ENCODE measurements at places on chromosomes 4 and X.

DNA sequence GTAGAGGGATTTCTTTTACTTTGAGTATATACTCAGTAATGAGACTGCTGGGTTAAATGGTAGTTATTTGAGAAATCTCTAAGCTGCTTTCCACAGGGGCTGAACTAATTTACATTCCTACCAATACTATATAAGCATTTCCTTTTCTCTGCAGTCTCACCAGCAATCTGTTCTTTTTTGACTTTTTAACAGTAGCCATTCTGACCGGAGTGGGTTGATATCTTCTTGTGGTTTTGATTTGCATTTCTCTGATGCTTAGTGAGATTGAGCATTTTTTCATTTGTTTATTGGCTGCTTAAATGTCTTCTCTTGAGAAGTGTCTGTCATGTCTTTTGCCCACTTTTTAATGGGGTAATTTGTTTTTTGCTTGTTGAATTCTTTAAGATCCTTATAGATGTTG lies 43.3 kb downstream of the SPCS3 start:
- no peak for DNase-seq

GRCh38 chr4:25614807-25615206 lies 40.8 kb upstream of the SLC34A2 start:
- no peak for DNase-seq

- DNase-seq: no peak
These were observed 62.8 kb downstream of the SMIM20 start for GRCh38 chr4:25976780-25977179.

GRCh38 chr4:11647433-11647832 lies 218.7 kb upstream of the HS3ST1 start:
- no peak for DNase-seq

DNA sequence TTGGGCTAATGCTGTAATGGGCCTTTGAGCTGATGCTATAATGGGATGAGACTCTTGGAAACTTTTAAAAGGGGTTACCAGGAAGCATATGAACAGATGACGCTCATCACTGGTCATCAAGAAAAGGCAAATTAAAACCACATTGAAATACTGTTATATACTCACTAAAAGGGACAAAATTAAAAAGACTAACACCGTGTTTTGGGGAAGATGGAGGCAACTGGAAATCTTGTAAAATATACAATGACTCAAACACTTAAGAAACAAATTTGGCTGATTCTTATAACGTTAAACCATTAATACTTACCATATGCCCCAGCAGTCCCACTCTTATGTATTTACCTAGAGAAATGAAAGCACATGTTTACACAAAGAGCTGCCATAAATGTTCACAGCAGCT lies 207.2 kb upstream of the GPRIN3 start:
- DNase-seq: no peak

GRCh38 chr4:119946359-119946758 lies 120.3 kb downstream of the MAD2L1 start:
- DNase-seq: no peak

- DNase-seq: no peak
These were observed 64.4 kb downstream of the DLG3 start for GRCh38 chrX:70509078-70509477.

DNA sequence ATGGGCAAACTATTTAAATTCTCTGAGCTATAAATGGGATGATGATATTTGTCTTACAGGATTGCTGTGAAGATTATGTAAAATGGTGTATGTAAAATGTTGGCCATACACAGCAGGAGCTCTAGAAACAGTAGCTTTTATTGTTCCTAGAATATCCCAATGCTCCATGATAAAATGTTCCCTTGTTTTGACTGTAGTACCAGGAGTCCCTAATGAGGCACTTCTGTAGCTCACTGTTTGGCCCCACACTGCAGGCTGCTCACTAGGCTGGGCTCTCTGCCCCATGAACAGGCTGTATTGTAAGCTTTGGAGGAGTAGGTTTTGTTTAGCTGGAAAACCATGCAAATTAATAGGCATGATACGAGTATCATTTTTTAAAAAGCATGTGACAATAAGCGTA lies 3.3 kb upstream of the FGA start:
- DNase-seq: no peak

- no peak for DNase-seq
These were observed 1.8 kb downstream of the RGS12 start for GRCh38 chr4:3294401-3295241.

GRCh38 chr4:129429581-129430320 lies 333.8 kb downstream of the C4orf33 start:
- no peak for DNase-seq

- DNase-seq: no peak
These were observed 41.5 kb downstream of the ANK2 start for GRCh38 chr4:113090954-113091353.

- no peak for DNase-seq
These were observed 38.7 kb downstream of the MID1IP1 start for GRCh38 chrX:38839944-38840343.

DNA sequence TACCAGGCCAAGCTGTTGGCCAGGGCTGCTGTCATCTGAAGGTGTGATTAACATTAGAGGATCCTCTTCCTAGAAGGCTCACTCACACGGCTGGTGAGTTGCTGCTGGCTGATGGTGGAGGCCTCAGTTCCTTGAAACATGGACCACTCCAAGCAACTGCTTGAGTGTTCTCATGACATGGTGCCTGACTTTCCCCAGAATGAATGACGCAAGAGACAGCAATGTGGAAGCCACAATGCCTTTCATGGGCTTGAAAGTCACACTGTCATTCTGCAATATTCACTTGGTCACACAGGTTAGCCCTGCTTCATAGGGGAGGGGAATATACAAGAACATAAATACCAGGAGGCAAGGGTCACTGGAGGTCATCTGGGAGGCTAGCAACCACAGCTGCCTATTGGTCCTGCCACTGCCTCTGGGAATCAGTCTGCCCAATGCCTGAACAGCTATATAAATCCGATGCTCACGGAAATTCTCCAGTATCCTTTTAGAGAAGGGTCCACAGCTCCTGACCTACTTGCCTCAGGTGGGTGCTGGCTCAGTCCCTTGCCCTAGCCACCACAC lies 97.1 kb upstream of the MAML3 start:
- DNase-seq: no peak

- DNase-seq: no peak
These were observed 8.5 kb upstream of the NFKB1 start for GRCh38 chr4:102492531-102493241.

GRCh38 chrX:50697691-50698090 lies 116.3 kb downstream of the SHROOM4 start:
- DNase-seq: no peak

- peak; percentile 19 for DNase-seq
These were observed 746 bp downstream of the REST start for GRCh38 chr4:56908206-56909085.

GRCh38 chrX:68714856-68715255 lies 67.4 kb downstream of the STARD8 start:
- DNase-seq: no peak

DNA sequence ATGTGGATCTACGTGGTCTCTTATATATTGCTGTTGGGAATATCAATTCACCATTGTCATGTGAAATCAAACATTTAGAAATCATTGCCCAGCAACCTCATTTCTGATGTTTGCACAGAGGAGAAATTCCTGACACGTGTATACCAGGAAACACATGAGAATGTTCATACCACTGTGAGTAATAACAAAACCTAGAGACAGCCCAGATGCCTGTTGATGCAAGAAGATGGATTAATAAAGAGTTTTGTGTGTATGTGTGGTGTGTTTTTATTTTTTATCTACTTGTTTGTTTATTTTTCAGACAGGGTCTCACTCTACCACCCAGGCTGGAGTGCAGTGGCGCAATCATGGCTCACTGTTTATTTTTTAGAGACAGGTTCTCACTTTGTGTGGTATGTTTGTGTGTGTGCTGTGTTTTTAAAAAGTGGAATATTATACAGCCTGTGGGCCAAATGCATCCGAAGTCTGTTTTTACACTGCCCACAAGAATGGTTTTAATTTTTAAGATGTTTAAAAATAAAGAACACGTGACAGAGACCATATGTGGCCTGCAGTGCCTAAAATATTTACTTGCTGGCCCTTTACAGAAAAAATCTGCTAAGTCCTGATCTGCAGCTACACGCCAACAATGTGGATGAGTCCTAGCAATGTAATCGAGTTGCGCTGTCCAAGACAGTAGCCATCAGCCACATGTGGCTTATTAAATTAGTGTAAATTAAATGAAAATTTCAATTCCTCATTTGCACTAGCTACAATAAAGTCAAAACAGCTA lies 39.2 kb downstream of the TXLNG start:
- no peak for DNase-seq

DNA sequence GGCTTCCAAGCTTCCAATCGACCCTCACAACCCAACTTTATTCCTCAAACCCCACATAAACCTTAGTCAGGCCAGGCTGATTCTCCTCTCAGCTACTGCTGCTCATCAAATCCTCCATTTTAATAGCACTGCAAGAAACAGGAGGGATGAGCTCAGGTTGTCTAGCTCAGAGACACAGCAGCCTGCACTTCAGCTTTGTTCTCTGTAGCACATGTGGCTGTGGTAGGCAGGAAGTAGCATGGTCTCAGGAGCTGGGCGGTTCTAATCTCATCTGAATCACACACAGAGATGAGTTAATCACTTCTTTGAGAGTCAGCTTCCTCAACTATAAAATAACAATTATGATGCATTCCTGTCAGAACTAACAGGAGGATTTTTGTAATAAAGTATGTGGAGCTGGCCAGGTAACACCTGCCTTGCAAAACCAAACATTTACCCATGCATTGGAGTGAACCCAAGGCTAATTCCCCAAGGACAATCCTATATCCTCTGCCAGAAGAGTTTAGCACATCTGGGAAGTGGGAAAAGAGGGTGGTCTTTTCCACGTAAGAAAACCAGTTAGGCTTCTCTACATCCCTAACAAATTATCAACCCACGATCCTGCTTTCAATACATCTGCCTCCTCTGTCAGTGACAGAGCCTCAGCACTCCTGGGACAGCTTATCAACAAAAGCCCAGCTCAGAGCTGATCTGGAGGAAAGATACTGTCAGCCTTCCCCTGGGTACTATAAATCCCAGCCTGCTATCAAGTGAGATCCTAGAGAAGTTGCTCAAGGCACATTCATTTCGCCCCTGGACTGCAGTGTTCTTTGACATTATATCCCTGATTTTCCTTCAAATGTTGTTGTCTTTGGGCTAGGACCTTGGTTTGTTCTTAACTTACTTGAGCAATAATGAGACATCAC lies 32.8 kb downstream of the ELOVL6 start:
- no peak for DNase-seq

- DNase-seq: no peak
These were observed 47.8 kb downstream of the NIPAL1 start for GRCh38 chr4:48064349-48064748.

DNA sequence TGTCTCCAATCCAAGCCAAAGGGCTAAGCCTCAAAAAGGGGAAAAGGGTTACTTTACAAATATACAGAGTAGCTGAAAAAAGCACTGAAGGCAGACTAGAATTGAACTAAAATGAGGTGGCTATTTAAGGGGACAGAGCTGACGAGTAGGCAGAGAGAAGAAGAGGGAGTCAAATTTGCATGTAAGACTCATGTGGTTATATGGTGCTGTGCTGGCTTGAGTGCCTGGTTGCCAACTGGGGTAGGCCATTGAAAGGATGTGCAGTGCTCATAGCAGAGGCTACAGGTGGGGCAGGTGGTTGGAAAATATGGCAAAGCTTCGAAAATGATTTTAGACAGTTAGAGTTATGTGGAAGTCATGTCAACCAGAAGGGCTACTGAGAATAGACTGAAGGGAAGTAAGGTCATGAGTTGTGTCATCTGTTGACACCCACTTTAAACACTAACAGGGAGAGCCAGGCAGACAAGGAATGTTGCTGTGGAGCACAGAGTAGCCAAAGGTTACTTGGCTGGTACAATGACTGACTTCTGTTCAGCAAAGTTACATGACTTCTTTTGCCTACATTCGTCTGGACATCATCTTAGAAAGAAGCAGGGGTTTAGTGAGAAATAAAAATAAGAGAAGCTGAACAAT lies 1210.4 kb downstream of the ADGRL3 start:
- DNase-seq: no peak

- no peak for DNase-seq
These were observed 35.8 kb downstream of the CPEB2 start for GRCh38 chr4:15037923-15038541.

DNA sequence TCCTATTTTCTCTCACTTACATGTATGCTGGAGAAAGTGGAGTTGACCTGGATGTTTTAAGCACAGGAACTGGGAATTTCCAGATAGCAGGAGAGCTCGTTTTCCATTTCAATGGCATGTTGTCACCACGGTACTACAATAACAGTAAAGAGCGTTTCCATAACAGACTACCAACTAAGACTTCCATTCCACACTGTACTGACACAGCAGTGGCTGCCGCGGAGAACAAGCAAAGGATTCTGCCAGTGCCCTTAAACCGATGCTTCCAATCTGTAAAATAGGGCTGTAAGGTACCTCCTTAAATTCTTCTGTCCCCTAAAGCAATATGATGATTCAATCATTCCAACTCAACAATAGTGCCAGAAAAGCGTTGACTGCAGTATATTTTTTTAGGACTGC lies 143.9 kb downstream of the KLHL13 start:
- peak; percentile 69 for DNase-seq

DNA sequence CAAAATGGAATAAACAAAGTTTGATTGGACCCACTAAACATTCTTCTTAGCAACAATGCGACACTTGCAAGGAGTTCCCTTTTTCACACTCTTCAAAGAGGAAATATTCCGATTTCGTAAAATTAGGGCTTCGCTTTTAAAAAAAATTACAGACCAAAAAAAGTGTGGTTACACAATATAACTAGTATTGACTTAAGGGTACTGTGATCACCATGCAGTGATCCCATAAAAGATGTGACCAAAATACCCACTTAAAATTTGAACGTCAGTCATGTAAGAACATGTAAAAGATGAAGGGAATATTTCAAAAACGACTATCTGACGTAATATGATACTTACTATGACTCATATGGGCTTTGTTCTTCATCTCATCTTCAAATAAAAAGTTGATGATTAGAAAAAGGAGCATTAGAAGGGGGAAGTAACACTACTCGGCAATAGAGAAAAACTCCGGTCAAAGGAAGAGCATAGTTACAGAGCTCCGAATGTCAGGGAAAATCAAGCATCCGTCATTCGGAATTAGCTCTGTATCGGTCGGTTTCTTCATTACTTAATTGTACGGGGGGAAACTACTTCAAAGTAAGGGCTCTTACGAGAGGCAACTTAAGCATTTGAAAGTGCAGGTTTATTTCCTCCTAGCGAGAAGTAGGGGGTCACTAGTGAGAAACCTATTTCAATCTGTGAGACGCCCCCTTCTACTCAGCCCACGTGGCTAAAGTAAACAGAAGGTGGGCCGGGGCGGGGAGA lies 1.3 kb upstream of the TET2 start:
- no peak for DNase-seq

GRCh38 chr4:184053434-184053833 lies 148.3 kb downstream of the STOX2 start:
- no peak for DNase-seq
